G401 (cell line): ENCODE measurements at places on chromosomes 12 and 14. TPM values are rescaled to one million over a fixed set of nuclear protein-coding genes. Genes with fewer than 3 reads are reported as not detected.

Gene PIWIL1
- total RNA-seq: 0.74 and 2.6 TPM in 2 replicates

Gene NEUROD4
- not detected in 2 replicates for total RNA-seq

Gene GPRC5A
- 22.8 and 23.8 TPM in 2 replicates for total RNA-seq

Gene PRB3
- not detected in 2 replicates for total RNA-seq

Gene USP44
- total RNA-seq: 0.34 and 4.2 TPM in 2 replicates

Gene GLI1
- total RNA-seq: 4.7 and 6.4 TPM in 2 replicates

Gene MIP
- not detected in 2 replicates for total RNA-seq

Gene TCL1B
- total RNA-seq: not detected in 2 replicates

Gene NPFF
- 10.7 TPM in 1 of 2 replicates, not detected in the other for total RNA-seq

Gene GPR65
- not detected in 2 replicates for total RNA-seq

Gene ADAMTS20
- total RNA-seq: 0.86 and 1.1 TPM in 2 replicates
